ENCODE measurements at places on chromosomes 5 and 9.

DNA sequence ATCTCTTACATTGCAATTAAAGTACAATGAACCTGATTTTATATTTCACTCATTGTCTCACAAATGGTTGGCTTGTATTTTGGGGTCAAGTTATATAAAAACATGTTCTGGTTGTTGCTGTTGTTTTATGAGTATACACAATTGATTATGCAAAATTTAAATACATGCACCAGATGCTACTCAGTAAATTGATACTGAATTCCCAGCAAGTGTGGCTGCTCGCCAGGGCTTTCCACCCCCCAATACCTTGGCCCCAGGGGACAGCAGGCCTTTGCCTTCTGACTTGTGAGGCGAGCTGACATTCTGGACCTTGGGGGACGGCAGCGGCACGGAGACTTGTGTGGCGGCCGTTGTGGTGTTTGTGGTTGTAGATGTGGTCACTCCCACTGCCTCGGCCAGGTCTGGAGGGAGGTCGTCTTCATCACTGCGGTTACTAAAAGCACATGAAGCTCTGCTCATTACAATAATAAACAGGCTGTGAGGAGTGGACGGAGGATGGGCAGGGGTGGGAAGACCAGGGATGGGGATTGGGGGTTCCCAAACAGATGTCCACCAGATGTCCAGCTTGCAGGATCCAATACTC, 27.0 kb upstream of the FRRS1L start:
- no peak for DNase-seq

DNA sequence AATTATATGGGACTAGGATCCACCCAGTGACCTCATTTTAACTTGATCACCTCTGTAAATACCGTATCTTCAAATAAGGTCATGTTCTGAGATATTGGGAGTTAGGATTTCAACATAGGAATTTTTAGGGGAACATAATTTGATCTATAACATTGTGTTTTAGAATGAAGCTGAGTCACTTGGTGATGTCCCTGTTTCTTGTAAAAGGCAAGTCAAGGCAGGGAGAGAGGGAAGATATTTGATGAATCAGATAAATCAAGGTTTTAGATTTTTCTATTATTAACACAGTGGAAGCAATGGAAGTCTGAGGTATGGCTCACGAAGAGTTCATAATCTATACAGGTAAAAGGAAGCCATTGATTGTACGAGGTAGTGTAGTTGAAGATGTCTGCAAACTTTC, 11.8 kb upstream of the GPR151 start:
- no peak for DNase-seq

GRCh38 chr9:138045541-138046490, 168.2 kb downstream of the CACNA1B start:
- peak; percentile 59 for DNase-seq

DNA sequence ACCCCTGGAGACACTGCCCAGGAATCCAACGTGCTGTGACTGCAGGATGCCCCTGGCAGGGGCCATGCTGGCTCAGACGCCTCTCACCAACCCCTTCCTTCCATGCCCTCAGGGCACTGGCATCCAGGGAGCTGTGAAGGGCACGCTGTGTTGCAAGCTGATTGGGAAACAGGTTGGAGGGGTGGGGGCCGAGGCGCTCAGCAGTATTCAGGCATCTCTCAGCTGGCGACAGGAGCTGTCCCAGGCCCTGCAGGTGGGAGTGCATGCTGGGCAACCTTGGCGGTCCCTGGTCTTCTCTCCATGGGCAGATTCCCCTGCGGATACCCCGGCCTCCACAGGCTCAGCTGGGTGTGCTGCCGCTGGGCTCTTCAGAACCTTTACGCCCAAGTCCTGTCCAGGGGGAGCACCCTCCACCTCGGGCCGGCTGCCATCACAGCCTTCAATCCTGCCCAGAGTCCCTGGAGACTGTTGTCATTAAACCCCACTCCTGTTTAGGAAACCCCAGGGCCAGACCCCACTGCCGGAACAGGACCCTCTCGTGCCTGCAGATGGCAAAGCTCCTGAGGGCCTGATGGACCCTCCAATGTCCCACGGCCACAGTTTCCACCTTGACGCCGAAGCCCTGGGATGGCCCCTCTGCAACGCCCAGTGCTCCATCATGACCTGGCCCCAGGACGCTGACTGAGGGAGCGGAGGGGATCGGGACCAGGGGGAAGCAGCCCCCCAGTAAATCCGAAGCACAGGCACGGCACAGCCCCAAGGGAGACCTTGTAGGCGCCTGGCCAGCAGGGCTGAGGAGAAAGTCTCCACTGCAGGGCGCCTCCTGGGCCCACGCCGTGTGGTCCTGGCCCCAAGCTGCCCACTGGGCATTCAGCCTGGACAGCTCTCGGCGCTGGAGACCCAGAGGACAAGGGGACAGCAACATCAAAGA, 9.3 kb downstream of the TPPP start:
- DNase-seq = peak; percentile 62

- no peak for DNase-seq
Observed at GRCh38 chr5:87361536-87362213, 51.1 kb downstream of the CCNH start.

- DNase-seq = no peak
Observed at GRCh38 chr5:9653811-9654210, 23.7 kb upstream of the TAS2R1 start.

DNA sequence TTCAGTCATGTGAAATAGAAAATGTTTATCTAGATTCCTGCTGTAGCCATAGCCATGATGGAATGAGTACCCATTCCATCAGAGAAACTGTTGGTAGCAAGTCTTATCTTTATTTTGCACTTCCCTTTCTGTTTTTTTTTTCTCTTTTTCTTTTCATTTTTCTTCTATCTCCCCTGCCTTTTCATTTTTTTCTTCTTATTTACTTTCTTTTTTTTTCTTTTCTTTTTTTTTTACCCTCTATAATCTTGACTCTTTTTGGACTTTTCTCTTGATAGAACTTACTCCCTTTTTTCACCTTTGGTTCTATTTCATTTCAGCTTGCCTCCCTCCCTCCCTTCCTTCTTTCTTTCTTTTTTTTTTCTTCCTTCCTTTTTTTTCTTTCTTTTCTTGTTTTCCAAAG, 15.4 kb downstream of the SLC25A46 start:
- no peak for DNase-seq

DNA sequence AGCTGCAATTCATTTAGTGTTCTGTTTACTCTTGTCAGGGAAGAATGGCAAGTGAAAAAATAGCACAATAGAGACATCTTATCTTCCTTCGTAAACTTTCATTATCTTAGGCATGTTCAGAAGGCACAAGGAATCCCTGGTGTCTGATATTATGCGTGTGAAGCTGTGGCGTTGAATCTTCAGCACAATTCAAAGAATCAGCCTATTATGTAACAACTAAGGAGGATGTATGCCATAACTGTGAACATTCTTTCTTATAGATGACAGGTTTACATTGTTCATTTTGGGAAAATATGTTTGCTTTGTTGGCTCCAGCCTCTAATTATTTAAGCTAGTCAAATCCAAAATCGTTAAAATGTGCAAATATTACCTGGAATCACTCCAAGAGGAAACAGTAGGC, 446.1 kb downstream of the ANXA1 start:
- no peak for DNase-seq

GRCh38 chr9:111427186-111427585, 57.0 kb downstream of the ECPAS start:
- no peak for DNase-seq

GRCh38 chr5:180471866-180472265, 22.3 kb upstream of the CNOT6 start:
- DNase-seq = no peak

- no peak for DNase-seq
Observed at GRCh38 chr5:113435575-113435974, 786 bp upstream of the TSSK1B start.

GRCh38 chr5:110054240-110054639, 364.5 kb downstream of the MAN2A1 start:
- DNase-seq = no peak

GRCh38 chr5:5419291-5420210, 2.9 kb upstream of the ICE1 start:
- DNase-seq = no peak

DNA sequence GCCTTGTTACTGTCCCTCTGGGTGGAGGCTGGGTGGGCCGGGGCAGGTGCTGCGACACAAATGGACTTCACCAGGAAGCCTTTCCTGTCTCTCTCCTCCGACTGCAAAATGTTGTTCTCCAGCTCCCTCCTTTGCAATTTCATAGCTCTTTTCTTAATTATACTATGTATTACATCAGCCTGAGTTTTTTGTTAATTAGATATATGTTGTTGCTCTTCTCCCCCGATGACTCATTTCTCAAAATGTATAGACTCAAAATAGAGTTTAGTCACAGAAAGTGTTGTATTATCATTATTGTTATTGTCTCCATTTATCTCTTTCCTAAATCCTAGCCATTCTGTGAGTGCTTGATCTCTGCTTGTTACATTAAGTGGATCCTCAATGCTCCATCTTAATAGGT, 122.4 kb upstream of the OSMR start:
- no peak for DNase-seq

GRCh38 chr9:5025416-5025815, 40.3 kb downstream of the JAK2 start:
- DNase-seq = no peak

GRCh38 chr5:146515473-146516150, 378 bp downstream of the GPR151 start:
- no peak for DNase-seq

GRCh38 chr5:151150471-151151262, 6.9 kb downstream of the ANXA6 start:
- DNase-seq = no peak

DNA sequence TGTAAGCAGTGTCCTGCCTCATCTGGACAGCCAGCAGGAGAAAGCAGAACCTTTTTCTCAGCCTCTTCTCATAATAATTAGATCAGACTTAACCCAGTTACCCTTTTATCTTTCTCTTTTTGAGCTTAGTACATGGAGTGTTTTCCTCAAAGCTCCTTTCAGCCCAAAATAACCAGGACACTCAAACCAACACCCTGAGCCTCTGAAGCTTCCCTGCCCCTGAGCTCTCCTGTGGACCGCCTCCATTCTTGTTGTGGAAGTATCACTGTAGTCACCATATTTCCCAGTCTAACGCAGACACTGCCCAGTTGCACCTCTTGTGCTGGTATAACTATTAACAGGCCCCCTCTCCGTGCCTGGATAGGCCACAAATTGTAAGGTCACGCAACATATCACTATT, 53.8 kb upstream of the ZNF622 start:
- DNase-seq = no peak

DNA sequence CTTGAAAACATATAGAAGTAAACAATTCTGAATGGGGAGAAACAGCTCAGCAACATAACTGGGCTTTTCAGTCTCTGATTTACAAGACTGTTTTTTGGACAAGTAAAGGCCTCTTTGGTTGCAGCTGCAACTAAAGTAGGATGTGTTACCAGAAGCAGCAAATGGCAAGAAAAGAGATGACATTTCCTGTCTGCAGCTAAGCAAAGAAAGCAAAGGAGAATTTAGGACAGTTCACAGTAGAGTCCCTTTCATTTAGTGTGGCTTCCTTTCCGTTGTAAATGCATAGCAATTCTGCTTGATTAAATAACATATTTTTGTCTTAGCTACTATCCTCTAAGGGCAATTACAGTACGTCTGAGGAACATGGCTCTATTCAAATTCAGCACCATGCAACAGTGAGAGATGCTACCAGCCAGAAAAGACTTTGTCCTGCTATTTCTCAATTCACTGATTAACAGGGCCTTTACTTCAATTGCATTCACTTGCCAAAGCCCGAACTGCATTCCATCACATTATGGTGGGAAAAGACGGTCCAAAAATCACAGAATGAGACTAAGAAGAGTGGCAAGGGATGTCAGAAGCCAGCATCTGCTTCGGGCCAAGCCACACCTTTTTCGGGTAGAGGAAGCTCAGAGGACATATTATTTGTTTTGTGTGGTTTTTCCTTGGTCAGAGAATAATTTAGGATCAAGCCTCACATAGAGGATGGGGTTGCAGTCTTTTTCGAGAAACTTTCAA, 107.7 kb downstream of the SEMA6A start:
- DNase-seq = no peak

- DNase-seq = no peak
Observed at GRCh38 chr5:87195104-87195591, 72.5 kb upstream of the RASA1 start.

DNA sequence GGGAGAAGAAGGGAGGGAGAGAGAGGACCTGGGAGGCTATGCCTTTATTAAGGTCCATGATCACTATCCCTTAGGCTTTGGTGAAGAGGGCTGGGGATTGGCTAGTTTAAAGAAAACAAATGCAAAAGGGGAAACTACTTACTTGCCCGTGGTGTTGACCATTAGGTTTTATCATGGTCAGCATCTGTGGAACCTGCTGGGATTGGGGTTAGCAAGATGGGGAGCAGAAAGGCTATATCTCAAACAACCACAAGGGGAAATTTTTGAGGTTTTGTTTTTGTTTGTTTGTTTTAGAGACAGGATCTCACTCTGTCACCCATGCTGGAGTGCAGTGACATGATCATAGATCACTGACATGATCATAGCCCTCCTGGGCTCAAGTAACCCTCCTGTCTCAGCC, 9.0 kb upstream of the RAD23B start:
- no peak for DNase-seq

DNA sequence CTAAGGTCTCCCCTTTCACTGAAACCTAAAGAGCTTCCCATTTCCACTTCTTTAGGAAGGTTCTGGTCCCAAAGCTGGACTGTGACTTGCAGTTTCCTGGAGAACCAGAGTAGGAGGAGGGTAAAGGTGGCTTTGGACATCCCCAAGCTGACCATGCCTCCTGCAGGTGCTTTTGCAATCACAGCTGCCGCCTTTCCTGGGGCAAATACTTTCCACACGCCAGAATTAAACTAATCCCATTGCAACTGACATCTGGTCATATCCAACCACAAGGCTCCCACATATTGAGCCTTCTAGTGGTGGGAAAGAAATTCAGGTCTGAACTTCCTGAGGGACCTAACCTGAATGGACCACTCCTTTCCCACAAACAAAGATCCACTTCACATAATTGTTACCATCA, 92.7 kb downstream of the NRG2 start:
- no peak for DNase-seq
